NCI-H460 (cell line): ENCODE measurements at places on chromosomes 3 and 15.

DNA sequence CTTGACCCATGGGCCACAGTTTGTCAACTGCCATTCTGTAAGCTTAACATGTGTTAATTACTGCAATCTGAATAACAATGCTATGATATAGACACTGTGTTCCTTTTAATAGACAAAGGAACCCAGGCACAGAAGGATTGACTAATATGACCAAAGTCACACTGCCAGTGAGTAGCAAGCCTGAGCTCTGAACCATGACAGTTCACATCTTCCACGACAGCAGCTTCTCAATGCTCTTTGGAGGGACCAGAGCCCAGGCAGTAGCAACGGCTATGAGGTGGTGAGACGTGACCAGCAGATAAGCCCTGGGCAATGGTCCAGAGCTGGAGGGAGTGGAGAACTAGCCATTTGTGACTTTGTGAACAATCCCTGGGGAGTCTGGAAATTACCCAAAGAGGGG is 19.4 kb downstream of the CA12 start:
- DNase-seq, result no peak

DNA sequence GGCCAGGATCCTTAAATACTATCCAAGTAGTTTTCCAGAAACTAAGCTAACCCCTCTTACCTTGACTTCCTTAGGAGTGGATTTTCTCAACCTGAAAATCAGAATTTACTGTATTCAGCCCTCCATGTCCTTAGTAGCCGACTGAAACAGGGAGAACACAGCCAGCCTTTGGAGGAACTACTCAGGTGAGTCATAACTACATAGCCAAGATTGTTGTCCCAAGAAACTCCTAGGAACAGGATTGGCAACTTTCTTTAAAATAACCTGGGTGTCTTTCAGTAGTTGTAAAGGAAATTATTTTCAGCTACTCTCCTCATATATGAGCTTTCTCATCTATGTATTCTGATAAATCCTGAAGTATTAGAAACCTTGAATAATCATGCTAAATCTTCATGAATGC is 22.3 kb downstream of the FANCD2OS start:
- no peak for DNase-seq

GRCh38 chr15:66830823-66831222 is 128.8 kb downstream of the SMAD6 start:
- no peak for DNase-seq

DNA sequence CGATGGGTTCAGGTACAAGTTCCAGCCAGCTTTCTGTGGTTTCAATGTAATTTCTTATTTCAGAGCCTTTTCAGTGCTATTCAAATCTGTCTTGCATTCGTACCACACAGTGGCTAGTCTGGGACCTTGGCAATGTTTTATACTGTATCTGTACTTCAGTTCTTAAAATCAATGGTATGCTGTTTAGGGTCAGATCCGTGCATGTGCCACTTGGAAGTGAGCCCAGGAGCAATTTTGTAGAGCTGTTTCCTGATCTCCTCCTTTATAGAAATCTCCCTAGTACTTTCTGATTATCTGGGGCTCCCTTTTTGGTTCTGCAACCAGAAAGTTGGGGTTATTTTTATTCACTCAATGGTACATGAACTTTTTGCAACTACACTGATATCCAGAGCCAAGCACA is 59.5 kb upstream of the NDUFB4 start:
- no peak for DNase-seq

GRCh38 chr3:60584250-60584649 is 667.0 kb downstream of the FHIT start:
- no peak for DNase-seq

DNA sequence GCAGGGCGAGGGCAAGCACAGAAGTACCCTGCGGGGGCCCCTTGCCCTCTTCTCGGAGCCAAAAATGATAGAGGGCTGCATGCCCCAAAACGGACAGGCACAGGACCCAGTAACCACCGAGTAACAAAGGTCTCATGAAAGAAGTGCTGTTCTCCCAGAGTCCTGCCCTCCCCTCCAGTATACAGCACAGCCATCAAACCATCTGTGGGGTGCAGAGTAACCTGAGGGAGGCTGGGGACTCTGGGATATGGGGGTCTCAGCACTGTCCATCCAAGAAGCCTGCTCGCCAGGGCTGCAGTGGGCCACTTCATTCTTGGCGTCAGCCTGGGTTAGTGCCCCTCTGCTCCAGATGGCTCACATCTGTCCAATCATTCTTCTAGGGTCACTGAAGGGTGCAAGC is 6.1 kb downstream of the ULK3 start:
- DNase-seq, result no peak

DNA sequence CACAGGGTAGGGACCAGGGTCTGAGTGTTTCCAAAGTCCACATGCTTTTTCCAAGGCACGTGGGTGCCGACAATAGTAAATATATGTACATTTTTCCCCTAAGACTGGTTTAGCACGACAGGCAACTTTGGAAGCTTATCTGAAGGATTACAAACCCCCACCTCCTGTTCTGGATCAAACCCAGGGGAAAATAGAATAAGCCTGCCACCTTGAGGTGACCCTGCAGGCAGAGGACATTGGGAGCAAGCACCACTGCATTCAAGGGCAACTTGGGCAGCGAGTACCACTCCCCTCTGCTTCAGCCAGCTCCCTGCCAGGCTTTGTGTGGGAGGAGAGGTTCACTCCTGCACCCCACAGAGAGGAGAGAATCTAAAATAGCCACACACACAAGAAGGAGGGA is 44.8 kb downstream of the KBTBD12 start:
- DNase-seq, result peak; percentile 11

GRCh38 chr15:40984964-40985363 is 31.7 kb downstream of the CHAC1 start:
- DNase-seq, result no peak

DNA sequence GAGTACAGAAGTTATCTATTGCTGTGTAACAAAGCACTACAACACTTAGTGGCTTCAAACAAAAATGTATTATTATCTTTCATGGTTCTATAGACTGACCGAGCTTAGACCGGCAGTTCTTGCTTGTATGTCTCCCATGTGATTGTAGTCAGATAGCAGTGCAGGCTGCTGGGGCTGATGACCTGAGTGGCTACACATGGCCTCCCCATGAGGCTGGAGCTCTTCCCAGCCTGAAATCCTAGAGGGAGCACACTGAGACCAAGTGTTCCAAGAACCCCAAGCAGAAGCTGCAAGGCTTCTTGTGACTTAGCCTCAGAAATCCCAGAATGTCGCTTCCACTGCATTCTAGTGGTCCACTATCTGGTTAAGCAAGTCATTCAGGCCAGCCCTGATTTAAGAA is 141.2 kb upstream of the TLE3 start:
- DNase-seq, result no peak

DNA sequence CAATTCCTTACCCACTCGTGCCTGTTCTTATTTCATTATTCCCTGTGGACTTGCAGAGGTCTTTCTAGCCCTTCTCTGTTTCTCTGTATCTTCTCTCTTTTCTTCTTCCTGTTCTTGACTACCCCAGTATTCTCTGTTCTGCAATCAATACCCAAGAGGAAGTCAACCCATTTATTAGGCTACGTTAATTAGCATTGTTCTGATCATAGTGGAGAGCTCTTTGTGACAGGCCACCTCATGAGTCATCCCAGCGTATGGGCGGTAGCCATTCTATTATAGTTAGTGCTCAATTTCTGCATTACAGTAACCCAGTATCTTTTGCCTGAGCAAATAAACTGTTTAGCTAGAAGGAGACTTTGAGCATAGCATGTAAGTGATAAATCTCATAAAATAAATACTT is 259.5 kb upstream of the GRM7 start:
- DNase-seq, result no peak

- no peak for DNase-seq
These were observed 160.1 kb upstream of the CCDC54 start for GRCh38 chr3:107217172-107217571.

DNA sequence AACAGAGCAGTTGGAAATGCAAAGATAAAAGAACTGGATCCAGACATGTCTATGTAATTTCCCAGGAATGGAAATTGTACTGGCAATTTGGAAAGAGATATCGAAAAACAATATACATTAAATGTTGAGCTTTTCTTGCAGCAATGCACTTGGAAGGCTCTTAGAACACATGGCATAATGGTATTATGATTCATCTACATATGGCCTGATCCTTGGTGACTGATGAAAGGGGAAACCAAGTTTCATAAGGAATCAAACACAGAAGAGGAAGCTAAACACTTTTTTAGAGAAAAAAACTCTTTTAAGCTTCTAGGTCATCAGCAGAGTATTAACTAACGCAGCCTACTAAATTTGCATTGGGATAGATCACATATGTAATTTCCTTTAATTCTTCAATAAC is 12.4 kb upstream of the GREM1 start:
- no peak for DNase-seq

- DNase-seq, result no peak
These were observed 49.4 kb downstream of the GREM1 start for GRCh38 chr15:32767236-32767635.

- no peak for DNase-seq
These were observed 85.0 kb downstream of the CLSTN2 start for GRCh38 chr3:140019946-140020345.

DNA sequence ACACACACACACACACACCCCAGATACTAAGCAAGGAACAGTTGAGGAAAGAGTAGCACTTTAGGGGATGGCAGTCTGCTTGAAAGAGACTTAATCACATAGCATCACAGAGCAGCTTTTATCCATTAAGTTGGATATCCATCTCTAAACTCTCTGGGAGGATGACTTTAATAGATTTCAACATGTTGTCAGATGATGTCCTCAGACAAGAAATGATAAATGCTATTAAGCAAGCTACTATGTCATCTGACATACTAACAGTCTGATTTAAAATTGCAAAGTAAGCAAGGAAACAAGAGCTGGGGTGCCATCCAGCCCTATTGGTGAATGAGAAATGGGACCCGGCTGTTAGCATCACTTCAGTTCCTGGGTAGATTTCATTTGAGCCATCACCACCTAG is 136.9 kb downstream of the PLCL2 start:
- no peak for DNase-seq

DNA sequence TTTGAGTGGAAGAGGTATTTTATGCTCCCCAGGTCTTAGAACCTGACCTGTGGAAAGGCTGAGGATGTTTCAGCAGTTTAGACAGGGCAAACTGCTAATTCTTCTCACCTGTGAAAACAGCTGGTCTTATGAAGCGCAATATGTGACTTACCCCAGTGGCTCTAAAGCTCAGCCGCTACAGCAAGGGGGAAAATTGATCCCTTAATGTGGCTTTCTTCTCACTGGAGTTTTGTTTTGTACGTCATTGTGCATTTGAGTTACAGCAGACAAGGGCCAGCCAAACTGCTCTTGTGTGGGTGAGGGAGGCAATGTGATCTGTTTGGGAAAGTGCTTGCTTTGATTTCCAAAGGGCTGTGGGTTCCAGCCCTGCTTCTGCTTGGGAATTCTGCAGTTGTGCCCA is 293.4 kb upstream of the LRRFIP2 start:
- no peak for DNase-seq

DNA sequence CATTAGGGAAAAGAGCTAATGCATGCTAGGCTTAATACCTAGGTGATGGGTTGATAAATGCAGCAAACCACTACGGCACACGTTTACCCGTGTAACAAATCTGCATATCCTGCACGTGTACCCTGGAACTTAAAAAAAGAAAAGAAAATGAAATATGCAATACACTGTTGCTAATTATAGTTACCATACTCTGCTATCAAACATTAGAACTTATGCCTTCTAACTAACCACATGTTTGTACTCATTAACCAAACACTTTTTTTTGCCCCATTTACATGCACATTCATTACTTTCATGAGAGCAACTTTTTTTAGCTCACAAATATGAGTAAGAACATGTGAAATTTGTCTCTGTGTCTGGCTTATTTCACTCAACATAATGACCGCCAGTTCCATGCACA is 253.1 kb downstream of the CGGBP1 start:
- no peak for DNase-seq

DNA sequence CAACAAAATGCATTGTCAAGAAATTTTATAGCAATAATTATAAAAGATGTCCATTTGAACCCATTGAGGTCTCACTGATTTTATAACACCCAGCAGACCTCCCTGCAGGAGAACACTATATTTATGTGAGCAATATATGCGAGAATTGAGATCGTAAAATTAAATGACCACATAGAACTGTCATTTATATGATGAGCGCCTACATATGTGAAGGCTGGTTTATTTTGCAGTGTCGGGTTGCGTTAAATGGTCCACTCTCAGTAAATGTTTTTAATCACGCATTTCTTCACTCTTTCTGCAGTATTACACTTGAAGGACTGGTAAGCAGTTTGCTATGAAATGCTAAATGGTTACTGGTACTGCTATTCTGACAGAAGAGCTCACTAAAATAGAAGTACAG is 408.5 kb upstream of the AGTR1 start:
- no peak for DNase-seq

GRCh38 chr3:125443923-125444322 is 68.8 kb upstream of the ZNF148 start:
- no peak for DNase-seq

- DNase-seq, result no peak
These were observed 1.3 kb downstream of the MRPS25 start for GRCh38 chr3:15063656-15064286.

GRCh38 chr3:127706312-127706711 is 33.6 kb downstream of the ABTB1 start:
- DNase-seq, result no peak

DNA sequence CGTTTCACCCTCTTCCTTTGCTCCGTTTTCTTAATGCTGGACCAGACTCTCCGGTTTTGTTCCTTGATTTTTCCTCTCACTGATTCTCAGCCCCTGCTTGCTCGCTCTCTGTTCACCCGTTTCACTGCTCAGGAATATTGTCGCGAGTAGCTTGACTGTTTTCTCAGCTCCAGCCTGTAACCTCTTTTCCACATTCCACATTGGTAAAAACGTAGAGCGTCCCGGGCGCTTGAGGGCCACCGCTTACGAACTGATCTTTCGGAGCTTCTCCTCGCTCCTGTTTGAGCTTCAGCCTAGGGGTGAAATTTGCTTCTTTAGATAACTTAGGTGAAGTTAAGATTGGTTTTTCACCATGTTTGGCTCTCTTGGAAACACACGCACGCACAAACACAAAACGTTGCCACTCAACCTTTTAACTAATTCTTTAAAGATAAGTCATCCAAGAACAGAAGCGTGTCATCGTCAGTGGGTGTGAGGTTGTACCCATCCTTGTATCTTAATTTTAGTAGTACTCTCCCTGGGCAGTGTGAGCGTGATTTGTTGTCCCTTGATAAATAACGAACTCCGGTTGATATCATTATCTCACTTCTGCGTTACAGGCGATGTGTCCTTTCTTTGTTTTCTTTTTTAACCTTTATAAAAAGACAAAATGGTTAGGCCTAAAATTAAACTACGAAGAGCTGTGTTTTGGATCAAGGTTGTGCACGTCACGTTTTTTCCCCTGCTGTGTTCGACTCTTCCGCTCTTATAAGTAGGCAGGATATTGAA is 1.0 kb downstream of the PAK2 start:
- DNase-seq, result no peak
